Urinary bladder (tissue), 4 donors: ENCODE measurements at places on chromosomes 2 and 18. TPM values are rescaled to one million over a fixed set of nuclear protein-coding genes. Genes with fewer than 3 reads are reported as not detected.

The RESP18 gene
- total RNA-seq: not detected

The CD8A gene
- not detected for total RNA-seq

The TEX44 gene
- not detected for total RNA-seq

The GAL3ST2 gene
- total RNA-seq: not detected
